CD4-positive, alpha-beta memory T cell (primary cell): ENCODE measurements at places on chromosomes 4 and X. TPM values are rescaled to one million over a fixed set of nuclear protein-coding genes. Genes with fewer than 3 reads are reported as not detected.

- DNase-seq: peak; percentile 21
These were observed 973 bp downstream of the ADAMTS3 start for GRCh38 chr4:72567821-72568675.

- no peak for DNase-seq
These were observed 598 bp downstream of the MAOB start for GRCh38 chrX:43881410-43882293.

SLC49A3 gene
- 1.0 TPM for total RNA-seq

- DNase-seq: peak; percentile 6
These were observed 21.9 kb downstream of the TXK start for GRCh38 chr4:48112017-48112667.

- DNase-seq: no peak
These were observed 52.2 kb upstream of the SOD3 start for GRCh38 chr4:24743206-24743605.

DNA sequence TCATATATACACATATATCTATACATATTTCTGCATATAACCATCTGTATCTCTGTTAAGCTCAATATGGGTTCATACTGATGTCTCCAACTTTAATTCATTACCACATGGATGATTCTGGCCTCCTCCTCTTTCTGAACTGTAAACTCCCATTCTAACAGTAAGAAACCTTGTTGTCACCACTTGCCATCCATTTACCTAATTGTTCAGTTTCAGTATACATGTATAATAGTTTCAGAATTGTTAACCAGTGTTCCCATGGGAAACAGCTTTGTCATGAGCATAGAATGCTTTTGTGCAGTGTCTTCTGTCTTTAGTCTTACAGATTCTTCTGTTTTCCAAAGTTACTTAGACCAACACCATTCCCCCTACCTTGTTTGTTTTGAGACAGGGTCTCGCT is 35.9 kb downstream of the SLC9A6 start:
- DNase-seq: no peak

TMEM31 gene
- not detected for total RNA-seq

TMEM47 gene
- total RNA-seq: not detected

HMX1 gene
- not detected for total RNA-seq

GRCh38 chr4:54390670-54391069 is 161.6 kb downstream of the PDGFRA start:
- DNase-seq: no peak

DNA sequence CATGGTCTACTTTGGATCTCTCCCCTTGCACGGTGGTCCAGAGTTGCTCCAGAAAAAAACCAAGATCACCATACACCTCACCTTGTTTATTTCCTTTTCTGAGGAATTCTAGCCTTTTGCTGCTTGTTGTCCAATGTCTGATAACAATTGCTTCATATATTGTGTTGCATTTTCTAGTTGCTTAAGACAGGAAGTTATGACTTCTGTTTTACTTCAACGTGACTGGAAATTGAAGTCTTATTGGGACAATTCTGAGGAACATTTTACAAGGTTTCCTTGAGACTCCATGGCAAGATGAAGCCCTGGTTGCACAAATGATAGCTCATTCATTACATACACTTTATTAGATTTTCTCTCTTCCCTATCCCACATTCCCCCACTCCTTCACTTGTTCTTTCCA is 5.2 kb downstream of the CXCL1 start:
- no peak for DNase-seq

DNA sequence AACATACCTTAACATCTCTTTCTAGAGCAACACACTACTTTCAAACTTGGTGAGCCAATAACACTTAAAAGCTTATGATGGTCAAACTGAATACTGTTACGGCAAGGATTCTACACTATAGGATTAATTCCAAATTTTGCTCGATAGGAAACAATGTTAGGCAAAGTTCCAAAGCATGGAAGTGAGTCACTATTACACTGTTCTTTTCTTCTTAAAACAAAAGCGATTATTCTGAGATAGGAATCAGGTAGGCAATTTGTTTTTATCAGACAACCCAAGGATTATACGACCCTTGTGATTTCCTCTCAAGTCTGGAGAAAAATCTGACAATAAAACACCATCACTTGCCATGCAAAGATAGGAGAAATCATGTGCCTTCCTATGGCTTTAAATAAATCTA is 81.5 kb downstream of the HUWE1 start:
- DNase-seq: no peak

DNA sequence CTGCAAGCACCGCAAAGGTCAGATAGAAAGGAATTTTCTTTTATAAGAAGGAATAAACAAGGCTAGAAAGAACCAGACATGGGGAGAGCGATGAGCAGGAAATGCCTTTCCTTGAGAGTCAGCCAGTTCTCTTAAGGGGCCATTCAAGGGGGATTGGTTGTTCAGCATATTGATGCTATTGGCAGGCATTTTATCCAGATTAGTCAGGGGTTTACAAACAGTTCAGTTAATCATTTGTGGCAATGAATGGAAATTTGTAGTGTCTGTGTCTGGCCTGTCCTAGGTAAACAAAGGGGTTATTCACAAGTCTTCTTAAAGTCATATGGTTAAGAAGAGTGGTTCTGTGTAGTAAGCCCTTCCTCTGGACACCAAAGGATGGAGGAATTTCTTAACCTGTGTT is 184.7 kb upstream of the FRMPD4 start:
- no peak for DNase-seq

TRIM75 gene
- total RNA-seq: not detected

GRCh38 chr4:142416711-142417275 is 429.3 kb downstream of the INPP4B start:
- peak; percentile 62 for DNase-seq

DNA sequence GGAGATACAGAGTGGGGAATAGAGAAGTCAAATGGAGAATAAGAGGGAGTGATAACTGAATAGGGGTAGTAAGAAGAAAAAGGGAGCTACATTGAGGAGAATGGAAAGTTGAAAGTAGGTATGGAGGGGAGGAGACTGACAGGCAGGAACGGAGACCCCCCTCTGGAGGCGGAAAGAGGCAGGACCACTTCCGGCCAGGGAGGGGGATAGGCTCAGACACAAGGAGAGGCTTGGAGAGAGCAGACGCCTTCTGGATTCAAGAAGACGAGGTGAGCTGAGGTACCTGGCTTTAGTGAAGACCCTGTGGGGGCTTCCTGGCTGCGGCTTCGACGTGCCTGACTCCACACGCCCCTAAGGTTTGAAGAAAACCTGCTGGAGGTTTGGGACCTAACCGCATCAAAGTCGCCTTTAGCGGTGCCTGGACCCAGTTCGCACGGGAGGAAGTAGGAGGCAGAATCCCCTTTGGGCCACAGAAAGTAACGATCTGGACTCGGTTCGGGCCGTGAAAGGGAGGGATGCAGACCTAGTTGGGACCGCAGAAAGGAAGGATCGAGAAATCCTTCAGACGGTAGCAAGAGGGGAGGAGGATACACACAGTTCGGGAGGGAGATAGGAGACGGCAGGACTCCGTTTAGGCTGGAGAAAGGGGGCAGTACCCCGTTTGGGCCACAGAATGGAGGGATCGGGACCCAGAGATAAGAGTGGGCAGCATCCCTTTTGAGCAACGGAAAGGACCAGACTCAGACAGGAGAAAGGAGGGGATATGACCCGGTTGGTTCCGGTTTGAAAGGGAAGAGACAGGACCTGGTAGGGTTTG is at the start of gene TRO:
Gene TRO (plus strand): TSS at position 215 of the 817 bp plus-strand sequence. CDS start 1,423 bp downstream, outside the sequence.
- no peak for DNase-seq

DNA sequence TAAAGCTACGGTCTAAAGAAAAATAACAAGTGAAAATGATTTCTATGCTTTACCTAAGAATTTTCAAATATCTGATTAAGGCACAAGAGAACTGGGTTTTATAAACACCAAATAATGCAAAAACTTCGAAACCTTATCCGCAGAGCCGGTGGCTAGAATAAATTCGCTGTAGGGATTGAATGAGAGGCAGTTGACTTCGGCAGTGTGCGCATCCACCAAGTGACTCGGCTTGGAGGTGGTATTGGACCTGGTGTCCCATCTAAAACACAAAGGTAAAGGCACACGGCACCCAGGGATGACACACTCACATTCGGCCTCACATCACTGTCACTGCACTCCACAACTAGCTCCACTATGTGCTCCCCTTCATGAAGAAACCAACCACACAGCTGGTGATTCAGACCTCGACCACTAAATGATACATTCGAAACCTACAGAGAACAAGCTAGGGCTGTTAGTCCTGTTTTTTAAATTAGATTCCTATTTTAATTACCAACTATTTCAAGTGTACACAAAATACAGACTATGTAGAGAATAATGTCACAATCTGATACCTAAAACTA is 17.5 kb downstream of the RBBP7 start:
- DNase-seq: no peak

HSFX4 gene
- not detected for total RNA-seq

- peak; percentile 1 for DNase-seq
These were observed 65.3 kb upstream of the FAM120C start for GRCh38 chrX:54248309-54248708.

GRCh38 chrX:48918643-48919340 is at the start of gene PIM2:
Gene PIM2 (minus strand): TSS chrX:48919024. CDS start chrX:48918834, 190 bp downstream.
- DNase-seq: peak; percentile 95

DNA sequence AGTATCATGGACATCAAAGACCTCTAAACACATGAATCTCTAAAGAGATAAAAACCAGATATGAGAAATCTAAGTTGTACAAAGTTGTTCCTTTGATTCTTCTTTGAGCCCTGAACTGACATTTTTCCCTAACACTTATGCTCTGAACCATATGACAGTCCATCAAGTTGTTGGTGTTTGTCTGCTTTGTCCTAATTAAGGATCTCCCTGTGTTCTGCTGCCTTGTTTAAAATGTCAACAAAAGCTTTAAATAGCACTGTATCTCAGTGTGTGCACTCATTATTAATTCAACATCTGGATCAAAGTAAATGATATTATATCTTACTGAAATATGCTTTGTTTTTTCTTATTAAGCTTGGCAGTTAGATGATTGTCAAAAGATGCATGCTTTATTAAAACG is 321.8 kb downstream of the MAPK10 start:
- no peak for DNase-seq

TMPRSS11A gene
- not detected for total RNA-seq

DNA sequence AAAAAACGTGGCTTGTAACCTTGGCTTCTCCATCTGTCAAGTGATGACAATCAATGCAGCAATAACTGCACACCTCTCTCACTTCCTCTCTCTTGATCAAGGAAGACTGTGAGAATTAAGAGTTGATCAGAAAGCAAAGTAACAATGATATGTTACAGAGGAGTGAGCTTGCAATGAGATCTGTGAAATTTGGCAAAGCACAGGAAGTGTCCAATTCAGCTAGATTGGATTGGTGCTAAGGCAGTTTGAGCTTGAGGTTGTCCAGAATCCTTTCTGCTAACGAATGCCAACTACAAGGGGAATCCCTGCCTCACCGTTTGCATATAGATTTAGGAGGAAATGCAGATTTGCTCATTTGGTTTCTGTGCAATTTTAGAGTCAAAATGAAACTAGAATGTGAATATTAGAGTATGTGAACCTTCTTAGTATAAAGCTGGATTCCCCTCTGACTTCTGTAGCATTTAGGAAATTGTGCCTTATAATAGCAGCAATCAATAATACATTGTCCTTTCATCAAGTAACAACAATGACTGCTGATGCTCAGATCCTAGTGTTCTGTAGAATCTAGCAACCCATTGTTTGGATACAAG is 346.4 kb downstream of the PTTG2 start:
- DNase-seq: peak; percentile 27

IRS4 gene
- not detected for total RNA-seq

GRCh38 chr4:54032558-54033135 is 31.8 kb downstream of the CHIC2 start:
- no peak for DNase-seq

RHOXF1 gene
- 1.7 TPM for total RNA-seq

DNA sequence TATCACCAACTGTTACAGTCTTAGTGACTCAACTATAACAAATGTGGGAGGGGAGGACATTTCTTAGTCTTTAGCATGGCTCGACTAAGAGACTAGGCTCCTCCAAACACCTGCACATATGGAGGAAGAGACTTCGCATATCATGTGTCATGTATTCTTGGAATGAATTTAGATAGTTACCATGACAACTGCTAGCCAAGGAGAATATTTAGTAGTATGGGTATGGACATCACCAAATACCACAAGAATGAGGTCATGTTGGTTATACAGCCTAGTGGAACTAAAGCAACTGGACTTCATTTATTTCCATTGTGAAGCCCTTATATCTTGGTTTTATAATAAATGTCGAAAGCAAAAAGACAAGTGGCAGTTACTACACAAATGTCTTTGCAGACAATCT is 512.3 kb downstream of the CFAP47 start:
- DNase-seq: no peak

DNA sequence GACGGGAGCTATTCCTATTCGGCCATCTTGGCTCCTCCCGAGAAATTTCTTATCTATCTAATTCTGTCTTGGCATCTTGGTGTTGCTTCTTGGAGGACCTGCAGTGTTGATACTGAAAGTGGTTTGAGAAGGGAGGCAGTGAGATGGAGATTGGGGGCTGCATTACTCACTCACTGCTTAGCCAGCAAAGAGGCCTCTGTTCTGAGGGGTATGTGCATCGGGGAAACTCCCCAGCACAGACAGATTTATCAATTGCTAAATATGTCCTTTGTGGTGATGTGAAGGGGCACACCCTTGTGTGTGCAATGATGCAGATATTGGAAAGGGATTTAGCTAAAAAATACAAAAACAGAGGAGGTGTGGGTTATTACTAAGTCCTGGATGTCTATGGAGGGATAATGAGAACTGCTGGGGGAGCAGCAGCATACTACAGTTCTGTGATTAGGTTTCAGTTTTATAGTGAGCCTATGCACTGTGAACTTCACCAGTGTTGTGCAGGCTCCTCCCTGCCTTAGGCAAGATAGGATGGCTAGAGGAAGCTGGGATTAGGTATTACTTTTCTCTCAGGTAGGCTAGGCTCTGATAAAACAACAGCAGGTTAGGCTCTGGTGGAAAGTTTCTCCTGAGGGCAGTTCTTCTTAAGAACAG is 279.0 kb downstream of the HS3ST1 start:
- no peak for DNase-seq

GRCh38 chrX:25105221-25105620 is 89.5 kb upstream of the ARX start:
- no peak for DNase-seq

DNA sequence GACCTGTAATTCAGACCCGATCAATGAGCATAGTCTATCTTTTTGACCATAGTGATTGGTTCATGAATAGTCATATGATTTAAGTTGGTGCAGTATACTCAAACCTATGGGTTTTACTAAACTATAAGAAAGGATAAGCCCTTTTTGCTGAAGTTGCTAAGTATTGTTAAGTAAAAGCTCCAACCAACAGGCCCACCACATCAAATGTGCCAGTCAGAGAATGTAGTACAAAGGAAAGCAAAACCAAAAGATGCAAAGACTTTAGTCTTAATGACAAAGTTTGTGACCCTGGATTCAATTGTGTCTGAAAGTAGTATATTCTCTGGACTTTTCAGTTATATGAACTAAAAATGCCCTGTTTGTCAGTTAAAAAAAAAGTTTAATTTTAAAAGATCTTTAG is 208.1 kb upstream of the TET2 start:
- peak; percentile 26 for DNase-seq

AKAP14 gene
- total RNA-seq: not detected

- peak; percentile 63 for DNase-seq
These were observed 866 bp upstream of the UVSSA start for GRCh38 chr4:1345903-1346780.
